ENCODE measurements at places on chromosomes 12 and 14.

GRCh38 chr14:54640506-54640905 is 73.6 kb downstream of the SAMD4A start:
- DNase-seq, result no peak

DNA sequence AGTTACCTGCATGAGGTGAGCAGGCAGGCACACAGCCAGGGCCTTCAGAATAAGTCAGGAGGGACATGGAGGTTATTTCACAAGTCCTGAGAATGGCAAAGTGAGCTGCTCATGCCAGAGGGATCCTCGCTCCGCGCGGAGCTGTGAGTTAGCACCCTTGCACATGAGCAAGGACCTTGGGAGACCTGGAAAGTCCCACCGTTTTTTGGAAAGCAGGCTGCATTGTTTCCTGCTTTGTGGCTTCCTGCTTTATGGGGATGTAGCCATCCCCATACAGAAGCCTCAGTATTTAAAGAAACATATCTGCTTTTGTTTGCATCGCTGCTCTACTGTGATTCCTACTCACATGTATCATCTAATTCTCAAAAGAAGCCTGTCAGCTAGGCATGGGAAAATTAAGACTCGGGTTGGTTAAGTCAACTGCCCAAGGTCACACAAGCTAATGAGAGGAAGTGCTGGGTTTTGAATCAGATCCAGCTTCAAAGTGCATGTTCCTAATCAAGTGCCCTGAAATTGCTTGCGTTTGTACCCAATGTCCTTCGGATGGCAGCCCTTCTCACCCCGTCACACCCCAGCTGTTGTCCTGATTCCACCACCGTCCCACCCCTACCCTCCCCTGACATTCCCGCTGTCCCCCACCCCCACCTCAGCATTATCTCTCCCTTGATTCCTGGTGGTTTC is 106.2 kb downstream of the CRACR2A start:
- no peak for DNase-seq

- DNase-seq, result no peak
Measured at GRCh38 chr14:32203928-32204357, 874 bp upstream of the RNU6-8 start.

DNA sequence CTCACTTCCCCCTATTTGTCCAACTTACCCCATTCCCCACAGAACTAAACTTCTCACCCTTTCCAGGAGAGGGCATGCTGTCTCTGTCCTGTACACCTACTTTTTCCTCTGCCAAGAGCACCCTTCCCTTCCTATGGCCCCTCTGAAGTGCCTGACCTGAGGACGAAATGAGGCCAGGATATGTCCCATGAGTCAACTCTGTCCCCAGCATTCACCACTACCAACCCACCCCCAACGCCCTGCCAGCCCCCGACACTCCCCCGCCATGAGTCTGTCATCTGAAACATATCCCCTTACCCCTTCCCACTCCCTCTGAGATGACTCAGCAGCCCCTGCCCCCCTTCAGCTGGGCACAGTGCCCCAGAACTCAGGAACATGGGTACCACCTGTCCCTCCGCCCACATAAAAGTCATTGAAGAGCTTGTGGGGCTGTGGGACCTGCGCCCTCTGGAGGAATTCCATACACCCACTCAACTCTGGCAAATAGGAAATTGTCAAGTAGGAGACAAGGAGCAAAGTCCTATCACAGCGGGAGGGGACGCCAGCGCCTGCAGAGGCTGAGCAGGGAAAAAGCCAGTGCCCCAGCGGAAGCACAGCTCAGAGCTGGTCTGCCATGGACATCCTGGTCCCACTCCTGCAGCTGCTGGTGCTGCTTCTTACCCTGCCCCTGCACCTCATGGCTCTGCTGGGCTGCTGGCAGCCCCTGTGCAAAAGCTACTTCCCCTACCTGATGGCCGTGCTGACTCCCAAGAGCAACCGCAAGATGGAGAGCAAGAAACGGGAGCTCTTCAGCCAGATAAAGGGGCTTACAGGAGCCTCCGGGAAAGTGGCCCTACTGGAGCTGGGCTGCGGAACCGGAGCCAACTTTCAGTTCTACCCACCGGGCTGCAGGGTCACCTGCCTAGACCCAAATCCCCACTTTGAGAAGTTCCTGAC is 26.3 kb downstream of the ITGA7 start:
- DNase-seq, result no peak

- DNase-seq, result no peak
Measured at GRCh38 chr12:632102-632696, 31.0 kb downstream of the NINJ2 start.

DNA sequence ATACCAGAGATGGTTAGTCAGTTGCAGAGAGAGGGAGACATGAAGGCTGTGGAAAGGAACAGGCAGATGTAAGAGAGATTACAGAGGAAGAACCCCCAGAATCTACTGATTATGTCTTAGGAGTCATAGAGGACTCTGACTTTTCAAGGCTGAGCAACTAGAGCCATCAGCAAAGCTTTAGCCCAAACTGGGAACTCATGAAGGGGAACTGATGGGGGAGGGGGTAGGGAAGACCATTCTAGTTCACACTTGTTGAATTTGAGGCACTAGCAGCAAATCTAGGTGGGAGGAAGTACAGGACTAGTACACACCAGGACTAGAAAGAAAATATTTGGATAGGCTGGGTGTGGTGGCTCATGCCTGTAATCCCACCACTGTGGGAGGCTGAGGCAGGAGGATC is 10.1 kb downstream of the LGALS3 start:
- DNase-seq, result no peak

DNA sequence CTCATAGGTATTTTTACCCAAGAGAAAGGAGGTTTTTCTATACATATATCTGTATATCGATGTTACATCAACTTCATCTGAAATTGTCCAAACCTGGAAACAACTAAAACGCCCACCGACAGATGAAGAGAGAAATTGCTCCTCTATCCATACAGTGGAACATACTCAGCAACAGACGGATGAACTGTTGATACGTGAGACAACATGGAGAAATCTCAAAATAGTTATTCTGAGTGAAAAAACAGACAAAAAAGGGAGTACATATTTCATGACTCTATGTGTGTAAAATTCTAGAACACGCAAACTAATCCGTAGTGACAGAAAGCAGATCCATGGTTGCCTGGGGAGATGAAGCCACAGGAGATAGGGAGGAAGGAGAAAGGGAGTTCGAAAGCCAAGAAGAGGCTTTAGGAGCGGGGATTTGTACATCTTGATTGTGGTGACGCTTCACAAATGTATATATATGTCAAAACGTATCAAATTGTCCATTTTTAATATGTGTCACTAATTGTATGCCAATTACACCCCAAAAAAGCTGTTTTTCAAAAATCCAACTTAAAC is 37.6 kb upstream of the C14orf180 start:
- DNase-seq, result no peak

GRCh38 chr14:57747036-57747435 is 118.9 kb downstream of the SLC35F4 start:
- DNase-seq, result no peak

GRCh38 chr12:6442836-6443235 is 1.9 kb upstream of the CD27 start:
- no peak for DNase-seq

GRCh38 chr14:64737391-64738280 is 33.4 kb downstream of the PLEKHG3 start:
- DNase-seq, result no peak

DNA sequence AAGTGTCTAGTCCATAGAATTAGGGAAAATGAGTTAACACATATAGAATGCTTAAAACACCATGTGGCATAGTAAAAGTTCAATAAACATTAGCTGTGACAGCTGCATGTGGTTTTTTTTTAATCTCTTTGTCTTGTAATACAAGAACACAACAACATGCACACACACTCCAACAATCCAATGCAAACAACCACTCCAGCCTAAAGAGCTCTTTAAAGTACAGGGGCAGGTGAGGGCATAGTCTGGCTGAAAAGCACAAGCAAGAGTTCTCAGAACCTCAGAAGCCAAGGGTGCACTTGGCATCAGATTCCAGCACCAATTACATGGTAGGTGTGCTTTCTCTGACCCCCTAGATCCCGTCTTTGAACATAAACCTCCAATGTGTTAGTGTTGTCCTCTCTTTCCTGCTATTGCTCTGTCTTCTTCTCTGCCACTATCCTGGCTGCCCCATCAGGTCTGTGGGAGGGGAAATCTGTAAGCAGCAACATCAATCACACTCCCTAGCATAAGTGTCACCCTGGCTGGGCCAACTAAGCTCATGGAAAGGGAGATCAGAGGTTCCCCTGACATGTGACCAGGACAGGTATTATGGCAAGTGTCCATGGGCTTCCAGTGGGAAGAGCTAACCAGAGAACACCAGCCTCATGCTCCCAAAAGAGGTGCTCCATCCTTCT is 91.0 kb downstream of the SLC8A3 start:
- DNase-seq, result no peak

GRCh38 chr12:120689397-120690082 is 2.6 kb downstream of the MLEC start:
- DNase-seq, result no peak

GRCh38 chr12:69106482-69107118 is 132.8 kb upstream of the CPSF6 start:
- no peak for DNase-seq

DNA sequence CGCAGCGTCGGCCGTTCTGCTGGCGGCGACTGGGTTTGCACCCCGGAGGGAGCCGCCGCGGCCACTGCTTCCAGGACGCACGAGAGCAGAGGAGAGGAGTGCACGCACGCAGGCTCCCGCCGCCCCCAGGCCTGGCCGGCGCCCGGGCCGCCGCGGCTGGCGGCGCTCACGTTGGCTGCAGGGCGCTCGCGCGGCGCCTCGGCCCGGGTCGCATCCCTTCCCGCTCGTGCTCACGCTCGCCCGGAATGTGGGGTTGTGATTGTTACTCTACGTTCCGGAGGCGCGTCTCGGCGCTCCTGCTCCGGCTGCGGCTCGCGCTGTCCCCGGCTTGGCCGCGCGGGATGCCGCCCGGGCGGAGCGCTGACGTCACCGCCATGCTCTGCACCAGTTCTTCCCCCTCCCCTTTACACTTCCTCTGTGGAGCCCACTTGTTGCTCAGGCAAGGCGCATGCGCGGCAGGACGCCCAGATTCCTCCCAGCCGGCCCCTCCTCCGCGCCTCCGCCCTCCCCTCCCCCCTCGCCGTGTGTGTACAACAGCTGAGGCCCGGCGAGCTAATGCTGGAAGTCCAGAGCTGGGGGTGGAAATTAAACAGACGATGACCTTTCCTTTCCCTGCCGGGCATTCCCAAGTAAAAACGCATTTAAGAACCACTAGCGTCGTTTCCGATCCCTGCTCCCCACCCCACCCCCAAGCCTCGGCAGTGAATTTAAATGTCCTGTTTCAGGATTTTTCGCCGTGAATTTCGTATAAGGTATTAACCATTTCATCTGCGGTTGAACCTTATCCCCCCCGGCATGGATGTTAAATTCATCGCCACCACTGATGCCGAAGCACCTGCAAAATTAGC is at the start of gene IRF2BPL:
IRF2BPL (minus strand) TSS at position 325 of the 848 bp plus-strand sequence. CDS start 916 bp downstream, outside the sequence.
- peak; percentile 96 for DNase-seq

GRCh38 chr12:80766210-80766609 is 49.5 kb downstream of the MYF5 start:
- DNase-seq, result no peak

GRCh38 chr14:55605793-55606192 is 25.8 kb downstream of the KTN1 start:
- no peak for DNase-seq

DNA sequence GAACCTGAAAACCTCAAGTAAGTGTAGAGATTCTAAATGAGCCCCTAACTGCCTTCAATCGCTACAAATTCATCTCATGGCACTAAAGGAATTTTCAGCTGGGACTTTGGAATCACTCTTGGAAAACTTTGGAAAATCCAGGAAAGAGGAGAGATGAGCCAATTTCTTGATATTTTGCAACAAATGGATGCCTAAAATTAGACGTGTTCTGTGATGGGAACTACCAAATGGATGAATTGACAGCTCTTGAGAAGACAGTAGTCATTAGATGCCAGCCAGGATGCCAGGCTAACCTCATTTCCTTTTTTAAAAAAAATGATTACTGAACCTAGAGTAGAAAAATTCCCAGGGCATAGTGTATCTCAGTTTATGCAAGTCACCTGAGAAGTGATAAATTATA is 78.3 kb downstream of the NPAS3 start:
- DNase-seq, result no peak

GRCh38 chr14:33586806-33587205 is 364.1 kb downstream of the EGLN3 start:
- no peak for DNase-seq

- DNase-seq, result no peak
Measured at GRCh38 chr14:95713596-95714371, at the start of gene TCL1A. Gene TCL1A, minus strand, starts transcription at chr14:95714125. Its CDS starts 59 bp downstream, at chr14:95714066.

GRCh38 chr14:90368946-90369721 is 27.7 kb upstream of the CALM1 start:
- peak; percentile 60 for DNase-seq

GRCh38 chr12:76346798-76347420 is 1.3 kb downstream of the BBS10 start:
- no peak for DNase-seq

GRCh38 chr12:107594995-107595394 is 90.6 kb upstream of the PWP1 start:
- DNase-seq, result no peak

DNA sequence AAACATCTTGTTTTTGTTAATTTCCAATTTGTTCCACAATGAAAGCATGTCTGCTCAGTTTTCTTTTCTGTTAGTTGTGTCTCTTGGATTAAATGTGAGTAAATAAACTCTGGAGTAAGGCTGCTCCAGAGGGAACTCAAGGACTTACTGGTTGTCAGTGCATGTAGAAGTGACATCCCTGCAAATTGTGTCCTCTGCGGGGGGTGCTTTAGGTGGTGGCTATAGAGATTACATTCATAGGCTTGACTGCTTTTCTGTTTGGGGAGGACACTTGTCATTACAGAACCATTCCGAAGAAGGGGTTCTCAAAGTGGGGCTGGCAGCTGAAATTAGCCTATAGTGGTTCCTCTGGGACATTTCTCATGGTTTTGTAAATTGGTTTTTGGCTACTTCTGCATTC is 8.8 kb downstream of the TMTC2 start:
- DNase-seq, result no peak

- no peak for DNase-seq
Measured at GRCh38 chr14:73026243-73026844, 562 bp downstream of the ZFYVE1 start.

GRCh38 chr12:27031531-27031930 is 9.2 kb downstream of the MED21 start:
- no peak for DNase-seq

- no peak for DNase-seq
Measured at GRCh38 chr14:51224551-51224950, 15.5 kb upstream of the TMX1 start.

GRCh38 chr14:28766469-28766955 is at the start of gene FOXG1:
Gene FOXG1, plus strand, starts transcription at chr14:28766787. Its CDS starts 493 bp downstream, at chr14:28767280.
- no peak for DNase-seq

GRCh38 chr14:103142026-103142425 is 18.8 kb downstream of the TNFAIP2 start:
- no peak for DNase-seq

- no peak for DNase-seq
Measured at GRCh38 chr12:21839776-21840175, 65.3 kb upstream of the KCNJ8 start.

DNA sequence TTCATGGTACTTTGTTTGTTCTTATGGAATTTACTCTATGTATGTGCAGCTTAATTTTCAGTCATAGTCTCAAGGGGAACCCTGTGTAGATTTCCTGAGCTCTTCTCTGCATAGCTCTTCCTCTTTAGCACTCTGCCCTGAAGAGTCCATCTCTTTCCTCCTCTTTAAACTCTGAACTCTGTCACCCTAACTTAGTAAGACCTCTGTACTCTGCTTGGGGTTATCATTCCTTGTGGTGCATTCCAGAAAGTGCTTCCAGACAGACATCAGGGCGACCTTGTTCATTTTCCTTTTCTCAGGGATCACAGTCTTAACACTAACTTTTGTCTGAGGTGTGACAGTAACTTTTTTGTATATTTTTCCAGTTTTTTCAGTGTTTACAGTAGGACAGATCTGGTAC is 179.3 kb downstream of the RAD51B start:
- DNase-seq, result no peak

- no peak for DNase-seq
Measured at GRCh38 chr12:80715713-80716249, 931 bp upstream of the MYF5 start.

Measured in CD4-positive, alpha-beta T cell treated with Interleukin-1 beta for 1 hour (primary cell).